Activated CD4-positive, alpha-beta memory T cell treated with anti-CD3 and anti-CD28 coated beads for 36 hours (primary cell): ENCODE measurements at places on chromosomes 12 and 14. TPM values are rescaled to one million over a fixed set of nuclear protein-coding genes. Genes with fewer than 3 reads are reported as not detected.
A peak's percentile ranks its signal among the peaks of the same experiment; 100 is the strongest.

The OVCH1 gene
- total RNA-seq: not detected

The NFATC4 gene
- total RNA-seq: not detected

DNA sequence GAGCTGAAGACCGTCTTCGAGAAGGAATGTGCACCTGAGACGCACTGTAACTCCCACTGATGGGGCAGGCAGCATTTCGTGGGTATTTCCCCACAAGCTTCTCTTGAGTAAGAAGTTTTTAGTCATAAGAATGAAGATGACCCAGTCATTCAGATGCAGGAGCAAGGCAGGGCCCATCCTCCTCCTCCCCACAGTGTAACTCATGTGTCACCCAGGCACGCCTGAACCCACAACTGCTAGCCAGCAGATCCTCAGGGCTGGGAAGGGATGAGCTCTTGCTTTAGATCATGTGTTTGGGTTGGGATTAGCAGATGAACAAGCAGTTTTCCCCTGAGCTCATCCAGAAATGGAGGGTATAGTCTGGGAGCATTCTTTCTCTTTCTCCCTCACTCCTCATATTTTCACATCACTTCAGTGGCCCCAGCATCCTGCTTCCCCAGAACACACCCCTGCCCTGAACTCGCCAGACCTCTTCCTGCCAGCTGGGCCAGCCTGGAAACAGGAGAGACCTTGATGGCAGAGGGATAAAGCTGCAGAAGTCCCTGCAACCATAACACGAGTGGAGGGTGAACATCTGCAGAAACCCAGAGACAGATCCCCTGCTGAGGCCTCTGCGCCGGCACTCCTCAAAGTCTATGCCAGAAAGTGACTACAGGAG, 73.3 kb downstream of the B4GALNT3 start:
- H3K27me3 ChIP-seq: no peaks in the 10 kb centered on the region
- no peak overlapping the region for H3K4me3 ChIP-seq
- peaks cover 5% of the 10 kb centered on the region for H3K36me3 ChIP-seq

DNA sequence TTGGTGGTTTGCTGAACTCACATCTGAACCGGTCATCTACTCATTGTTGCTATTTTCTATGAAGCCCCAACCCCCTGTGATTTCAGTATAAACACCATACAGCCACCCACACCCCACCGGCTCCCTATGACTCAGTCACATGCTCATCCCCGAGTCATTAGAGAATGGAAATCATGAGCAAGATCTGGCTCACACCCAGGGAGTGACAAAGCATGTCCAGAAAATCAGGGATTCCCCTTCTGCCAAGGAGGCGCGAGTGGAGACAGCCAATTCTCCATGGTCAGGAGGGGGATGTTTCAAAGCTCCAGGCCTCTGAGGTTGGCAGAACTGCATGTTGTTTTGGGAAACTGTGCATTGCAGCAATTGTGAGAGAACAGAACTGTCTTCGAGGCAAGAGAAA, 657.5 kb upstream of the TBX3 start:
- no peak overlapping the region for H3K27ac ChIP-seq
- H3K27me3 ChIP-seq: no peaks in the 10 kb centered on the region
- peak; percentile 15 for DNase-seq
- H3K4me3 ChIP-seq: no peak overlapping the region
- no peaks in the 10 kb centered on the region for H3K36me3 ChIP-seq

DNA sequence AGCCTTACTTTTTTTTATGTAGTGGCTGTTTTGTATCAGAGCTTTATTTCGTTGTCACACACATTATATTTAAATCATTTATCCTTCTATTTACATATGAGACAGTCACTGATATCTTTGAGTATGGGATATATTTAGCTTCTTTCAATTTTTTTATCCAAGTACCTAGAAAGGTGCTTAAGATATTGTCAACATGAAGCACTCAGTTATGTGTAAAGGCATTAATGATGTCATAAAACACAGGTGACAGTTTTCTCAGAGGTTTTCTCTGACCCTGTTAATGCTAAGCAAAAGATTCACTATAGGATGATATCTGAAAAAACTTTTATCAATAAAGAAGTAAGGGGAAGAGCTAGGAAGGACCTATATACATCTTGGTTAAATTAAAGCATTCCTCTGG, 23.2 kb downstream of the LRFN5 start:
- H3K27ac ChIP-seq: no peak overlapping the region
- no peak for DNase-seq
- H3K4me1 ChIP-seq: no peaks in the 10 kb centered on the region
- H3K36me3 ChIP-seq: no peaks in the 10 kb centered on the region
- H3K27me3 ChIP-seq: peaks cover 5% of the 10 kb centered on the region

DNA sequence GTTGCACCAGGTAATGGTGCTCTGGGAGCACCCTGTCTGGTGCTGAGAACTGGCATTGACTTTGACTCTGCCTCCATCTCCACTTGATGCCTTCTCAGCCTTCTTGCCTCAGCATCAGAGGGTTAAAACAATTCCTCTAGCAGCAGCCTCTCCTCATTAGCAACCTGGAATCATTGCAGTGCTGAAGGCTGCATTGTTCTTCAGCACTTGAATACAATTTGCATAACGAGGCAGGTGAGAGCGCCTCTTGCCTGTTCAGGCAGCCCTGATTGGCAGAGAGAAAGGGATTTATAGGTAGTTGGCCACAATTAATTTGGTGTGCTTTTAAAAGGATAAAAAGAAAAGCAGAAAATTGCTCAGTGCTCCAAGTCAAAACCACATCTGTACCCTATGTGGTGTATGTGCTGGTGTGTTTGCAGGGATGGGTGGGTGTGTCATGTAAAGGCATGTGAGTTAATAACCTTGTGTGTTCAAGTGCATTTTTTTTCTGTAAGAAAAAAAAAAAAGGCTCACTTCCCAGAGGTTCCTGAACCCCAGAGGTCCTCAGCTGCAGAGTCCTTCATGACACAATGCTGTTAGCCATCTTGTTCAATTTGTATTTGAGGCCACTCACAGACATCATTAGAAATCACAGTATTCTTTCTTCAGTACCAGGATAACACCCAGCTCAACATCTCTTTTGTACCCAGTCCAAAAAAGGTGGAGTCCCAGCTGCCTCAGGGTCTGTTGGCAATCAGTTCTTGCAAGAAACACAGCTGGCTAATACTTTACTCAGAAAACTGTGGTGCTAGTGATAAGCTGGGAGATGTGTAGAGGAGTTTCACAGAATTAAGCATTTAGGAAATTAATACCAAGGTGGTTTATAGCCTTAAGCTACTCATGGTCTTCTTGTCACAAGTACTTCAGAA, 385.6 kb downstream of the GRIN2B start:
- H3K4me3 ChIP-seq: no peak overlapping the region
- no peak overlapping the region for H3K27ac ChIP-seq
